ENCODE measurements at places on chromosomes 2 and 18. TPM values are rescaled to one million over a fixed set of nuclear protein-coding genes. Genes with fewer than 3 reads are reported as not detected.

The G6PC2 gene
- not detected for total RNA-seq

The PPP3R1 gene
- 23.7 TPM for total RNA-seq

The KLF7 gene
- total RNA-seq = 72.3 TPM

The APLF gene
- total RNA-seq = 2.2 TPM

The HOXD12 gene
- not detected for total RNA-seq

The HOXD10 gene
- total RNA-seq = not detected

All from hair follicular keratinocyte (primary cell).